Activated naive CD4-positive, alpha-beta T cell treated with Interleukin-2 at 50 U/mL for 16 hours (primary cell): ENCODE measurements at places on chromosomes 7 and 10.

GRCh38 chr7:18654709-18655108 is 159.2 kb downstream of the HDAC9 start:
- no peak for DNase-seq

- DNase-seq, result no peak
Observed at GRCh38 chr7:36129048-36129534, 24.0 kb upstream of the EEPD1 start.

GRCh38 chr10:125021686-125022344 is 79.9 kb downstream of the ZRANB1 start:
- no peak for DNase-seq

GRCh38 chr7:78213402-78213801 is 414.8 kb downstream of the PHTF2 start:
- DNase-seq, result no peak

GRCh38 chr10:129670124-129670523 is 203.1 kb downstream of the MGMT start:
- DNase-seq, result no peak

DNA sequence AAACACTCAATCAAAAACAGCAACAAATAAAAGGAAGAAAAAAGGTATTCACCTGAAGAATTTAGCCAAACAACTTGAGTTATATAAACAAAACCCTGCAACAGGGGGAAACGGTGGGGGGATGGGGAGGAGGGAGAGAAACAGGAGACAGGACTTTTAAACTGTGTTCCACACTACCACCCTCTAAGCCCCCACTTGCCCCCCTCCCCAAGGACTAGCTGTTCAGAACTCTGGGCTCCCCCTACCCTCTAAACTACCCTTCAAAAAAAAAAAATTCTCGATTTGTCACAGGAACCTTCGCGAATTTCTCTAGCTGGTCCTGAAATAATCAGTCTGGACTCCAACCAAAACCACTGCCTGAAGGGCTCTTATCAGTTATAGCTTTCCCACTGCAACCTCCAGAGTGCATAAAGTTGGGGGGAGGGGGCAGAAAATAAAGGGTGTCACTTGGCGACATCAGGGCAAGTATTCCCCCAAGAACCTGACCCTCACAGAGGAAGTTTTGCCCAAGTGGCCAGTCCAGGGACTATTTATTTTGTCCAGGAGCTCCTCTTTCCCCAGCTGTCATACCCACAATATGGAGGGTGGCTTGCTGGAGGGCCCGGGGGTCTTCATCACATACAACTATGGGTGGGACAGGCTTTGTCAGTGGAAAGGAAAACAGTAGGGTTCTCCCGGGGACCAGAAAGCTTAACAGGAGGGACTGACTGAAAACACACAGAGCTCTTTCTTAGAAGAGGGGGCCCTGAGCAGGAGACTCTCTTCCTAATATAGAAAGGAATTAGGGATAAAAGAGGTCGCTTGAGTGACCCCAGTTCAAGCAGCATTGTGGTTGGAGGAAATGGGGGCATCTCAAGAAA is 1.3 kb downstream of the UBE2H start:
- no peak for DNase-seq

- DNase-seq, result no peak
Observed at GRCh38 chr7:120307991-120308545, 35.1 kb downstream of the KCND2 start.

DNA sequence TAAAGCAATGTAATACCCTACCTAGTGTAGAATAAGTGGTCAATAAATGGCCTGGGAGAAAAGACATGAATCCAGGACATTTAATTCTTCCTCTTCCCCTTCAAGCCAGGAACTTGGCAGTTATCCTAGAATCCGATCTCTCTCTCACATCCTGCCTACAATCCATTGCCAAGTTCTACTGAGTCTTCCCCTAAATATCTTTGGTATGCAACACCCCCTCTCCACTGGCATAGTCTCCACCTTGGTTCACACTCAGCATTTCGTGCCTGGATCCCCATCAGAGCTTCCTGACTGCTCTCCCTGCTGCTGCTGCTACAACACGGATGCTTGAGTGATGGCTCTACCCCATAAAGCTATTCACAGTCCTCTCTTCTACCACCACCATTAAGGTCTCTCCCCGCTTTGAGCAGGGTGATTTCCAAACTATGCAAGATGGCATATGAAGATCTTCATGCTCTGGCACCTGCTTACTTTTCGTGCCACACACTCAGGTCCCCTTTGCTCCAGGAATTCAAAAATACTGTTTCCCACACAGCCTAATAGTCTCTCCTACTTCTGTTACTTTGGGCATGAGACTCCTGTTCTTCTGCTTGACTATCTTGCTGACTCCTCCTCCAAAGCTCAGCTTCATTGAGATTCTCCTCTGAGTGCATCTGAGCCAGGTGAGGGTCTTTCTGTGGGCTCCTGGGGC is 4.8 kb downstream of the ANK3 start:
- DNase-seq, result no peak

GRCh38 chr7:404812-405488 is 114.7 kb downstream of the PDGFA start:
- DNase-seq, result no peak

GRCh38 chr7:116981939-116982338 is 28.6 kb downstream of the ST7 start:
- no peak for DNase-seq

GRCh38 chr10:119384127-119384526 is 158.4 kb downstream of the RGS10 start:
- DNase-seq, result no peak
